ENCODE measurements at places on chromosomes 1 and 21.

GRCh38 chr1:20250340-20250989, 40.2 kb upstream of the VWA5B1 start:
- no peak for DNase-seq

DNA sequence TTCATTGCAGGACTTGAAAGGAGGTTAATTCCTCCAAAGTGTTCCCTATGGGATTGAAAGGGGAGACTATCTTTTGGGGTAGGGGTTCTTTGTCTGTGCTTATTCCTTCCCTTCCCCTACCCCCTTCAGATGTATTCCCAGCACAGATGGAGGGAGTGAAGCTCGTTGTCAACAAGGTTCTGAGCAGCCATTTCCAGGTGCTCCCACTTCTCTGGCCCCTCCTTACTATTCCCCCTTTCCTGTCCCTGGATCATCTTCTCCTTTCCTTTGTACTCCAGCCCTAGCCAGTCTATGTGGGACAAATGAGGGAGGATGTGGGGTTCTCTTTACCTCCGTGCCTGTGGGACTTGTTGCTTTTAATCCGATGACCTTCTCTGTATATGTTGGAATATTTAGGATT, 899 bp downstream of the TOMM40L start:
- DNase-seq, result no peak

GRCh38 chr1:166627558-166627957, 211.7 kb upstream of the POGK start:
- DNase-seq, result no peak

- no peak for DNase-seq
Observed at GRCh38 chr1:60753036-60753900, 329.1 kb upstream of the NFIA start.

GRCh38 chr1:148379697-148380096, 103.4 kb downstream of the PPIAL4G start:
- DNase-seq, result no peak

DNA sequence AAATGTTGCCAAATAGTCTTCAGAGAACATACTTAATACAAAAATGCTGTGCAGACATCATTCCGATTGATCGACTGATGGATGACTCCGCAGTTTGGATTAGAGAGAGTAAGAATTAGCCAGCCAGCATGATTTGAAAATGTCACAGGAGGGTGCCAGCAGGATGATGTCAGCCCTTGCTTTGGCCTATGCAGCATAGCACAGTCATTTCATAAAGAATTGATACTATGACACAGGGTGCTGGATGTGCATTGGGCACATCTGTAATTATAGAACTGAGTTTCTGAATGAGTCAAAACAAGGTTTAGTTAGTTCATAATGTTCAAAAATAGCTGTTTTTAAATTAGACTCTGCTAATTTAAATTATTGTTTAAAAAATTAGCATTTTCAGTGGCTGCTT, 21.6 kb upstream of the TRAF5 start:
- no peak for DNase-seq

- no peak for DNase-seq
Observed at GRCh38 chr1:61058483-61059245, 23.7 kb upstream of the NFIA start.

- DNase-seq, result no peak
Observed at GRCh38 chr21:35222541-35222941, 173.4 kb upstream of the RUNX1 start.

DNA sequence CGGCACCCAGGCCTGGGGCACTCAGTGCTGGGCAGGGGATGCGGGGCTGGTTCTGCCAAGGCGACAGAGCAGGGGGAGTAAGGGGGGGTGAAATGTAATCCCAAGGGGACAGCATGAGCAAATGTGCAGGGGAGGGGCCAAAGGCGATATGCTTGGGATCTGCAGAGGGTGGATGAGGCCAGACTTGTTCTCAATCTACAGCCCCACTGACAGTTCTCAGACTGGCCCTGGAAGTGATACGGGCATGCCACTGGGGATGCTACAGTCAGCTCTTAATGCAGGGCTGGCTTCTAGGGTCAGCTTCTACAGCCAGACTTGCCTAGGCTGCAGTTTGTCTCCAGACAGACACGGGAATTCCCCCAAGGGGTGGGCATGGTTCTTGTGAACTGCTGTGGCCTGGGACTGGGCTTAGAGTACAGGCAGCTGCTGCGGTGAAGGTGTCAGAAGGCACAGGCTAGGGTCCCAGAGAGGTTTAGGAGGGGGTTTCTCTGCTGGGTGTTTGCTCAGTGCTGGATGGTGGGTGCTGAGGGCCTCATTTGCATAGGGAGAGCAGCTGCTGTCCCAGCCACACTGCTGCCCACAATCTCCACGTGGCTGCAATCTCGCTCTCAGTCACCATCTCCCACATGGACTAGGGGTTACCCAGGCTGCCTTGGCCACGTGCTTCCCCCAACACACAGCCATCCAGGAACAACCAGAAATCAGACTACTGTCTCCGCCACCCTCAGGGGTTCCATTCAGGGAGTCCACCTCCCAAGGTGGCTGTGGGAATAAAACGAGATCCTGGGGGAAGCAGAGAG, 190.1 kb downstream of the HIVEP3 start:
- no peak for DNase-seq

GRCh38 chr1:23122023-23122748, 46.5 kb downstream of the LUZP1 start:
- DNase-seq, result no peak

- DNase-seq, result no peak
Observed at GRCh38 chr1:180157108-180157507, 2.4 kb downstream of the QSOX1 start.

- no peak for DNase-seq
Observed at GRCh38 chr1:212344905-212345304, 59.7 kb downstream of the PPP2R5A start.

DNA sequence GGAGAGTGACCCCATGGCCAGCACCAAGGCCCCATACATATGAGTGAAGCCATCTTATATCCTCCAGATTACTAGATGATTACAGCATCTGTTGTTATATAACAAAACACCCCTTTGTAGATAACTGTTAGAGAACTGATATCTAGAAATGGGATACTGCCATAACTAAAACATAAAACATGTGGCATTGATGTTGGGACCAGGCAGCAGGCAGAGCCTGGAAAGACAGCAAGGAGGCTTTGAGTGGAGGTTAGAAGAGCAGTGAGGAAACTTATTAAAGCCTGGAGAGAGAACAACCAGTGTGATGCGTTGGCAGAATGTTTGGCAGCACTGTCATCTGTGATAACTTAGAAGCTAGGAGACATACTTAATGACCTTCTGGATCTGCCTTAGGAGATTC, 5.5 kb upstream of the ZMYM6 start:
- DNase-seq, result no peak

DNA sequence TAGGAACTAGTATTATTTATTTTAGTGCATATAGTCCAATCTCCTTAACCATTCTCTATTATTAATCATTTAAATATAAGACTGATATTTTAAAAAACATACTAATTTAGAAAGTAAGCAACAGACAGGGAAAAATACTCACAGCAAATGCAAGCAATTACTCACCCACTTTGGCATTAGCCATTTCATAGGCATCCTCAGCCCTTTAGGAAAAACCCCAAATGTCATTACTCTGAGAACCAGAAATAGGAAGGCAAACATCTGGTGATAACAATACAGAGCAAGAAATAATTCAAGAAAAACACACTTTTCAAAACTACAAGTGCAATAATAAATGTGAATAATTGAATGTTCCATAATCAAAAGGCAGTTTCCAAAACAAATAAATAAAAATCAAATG, 545.1 kb downstream of the PLPP3 start:
- DNase-seq, result no peak

DNA sequence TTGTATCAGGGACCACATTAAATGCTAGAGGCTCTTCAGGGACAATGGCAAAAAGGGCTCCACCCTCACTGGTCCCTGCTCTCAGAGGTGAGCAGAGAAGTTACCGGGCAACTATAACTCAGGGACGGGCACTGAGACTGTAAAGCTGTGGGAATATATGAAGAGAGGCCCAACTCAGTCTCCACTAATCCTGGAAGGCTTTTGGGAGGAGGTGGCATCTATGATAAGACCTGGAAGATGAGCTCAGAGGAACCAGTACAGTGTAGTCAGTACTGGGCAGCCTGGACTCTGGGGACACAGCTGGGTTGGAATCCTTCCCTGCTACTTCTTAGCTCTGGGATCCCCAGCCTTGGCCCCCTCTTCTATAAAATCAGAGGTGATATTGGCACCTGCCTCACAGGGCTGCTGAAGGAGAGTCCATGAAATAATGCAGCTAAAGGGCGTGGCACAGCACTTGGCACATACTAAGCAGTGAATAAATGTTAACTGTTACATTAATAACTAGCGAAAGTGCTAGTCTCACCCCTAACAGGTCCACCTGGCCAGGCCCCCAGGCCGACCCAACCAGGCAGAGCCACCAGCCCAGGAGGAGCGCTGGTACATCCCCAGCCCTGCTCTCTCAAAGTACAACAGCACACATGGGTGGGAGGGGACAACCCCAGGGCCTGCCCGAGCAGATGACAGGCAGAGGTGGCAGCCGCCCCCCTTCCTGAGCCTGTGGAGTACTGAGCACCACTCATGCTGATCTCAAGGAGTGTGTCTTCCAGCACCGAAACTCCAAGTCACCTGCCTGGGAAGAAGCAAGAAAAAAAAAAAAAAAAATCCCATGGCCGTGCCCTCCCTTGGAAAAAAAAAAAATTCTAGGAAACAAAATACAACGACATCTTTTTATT, 62.7 kb downstream of the CASZ1 start:
- no peak for DNase-seq

- DNase-seq, result no peak
Observed at GRCh38 chr1:156497078-156497742, 3.4 kb downstream of the MEF2D start.

DNA sequence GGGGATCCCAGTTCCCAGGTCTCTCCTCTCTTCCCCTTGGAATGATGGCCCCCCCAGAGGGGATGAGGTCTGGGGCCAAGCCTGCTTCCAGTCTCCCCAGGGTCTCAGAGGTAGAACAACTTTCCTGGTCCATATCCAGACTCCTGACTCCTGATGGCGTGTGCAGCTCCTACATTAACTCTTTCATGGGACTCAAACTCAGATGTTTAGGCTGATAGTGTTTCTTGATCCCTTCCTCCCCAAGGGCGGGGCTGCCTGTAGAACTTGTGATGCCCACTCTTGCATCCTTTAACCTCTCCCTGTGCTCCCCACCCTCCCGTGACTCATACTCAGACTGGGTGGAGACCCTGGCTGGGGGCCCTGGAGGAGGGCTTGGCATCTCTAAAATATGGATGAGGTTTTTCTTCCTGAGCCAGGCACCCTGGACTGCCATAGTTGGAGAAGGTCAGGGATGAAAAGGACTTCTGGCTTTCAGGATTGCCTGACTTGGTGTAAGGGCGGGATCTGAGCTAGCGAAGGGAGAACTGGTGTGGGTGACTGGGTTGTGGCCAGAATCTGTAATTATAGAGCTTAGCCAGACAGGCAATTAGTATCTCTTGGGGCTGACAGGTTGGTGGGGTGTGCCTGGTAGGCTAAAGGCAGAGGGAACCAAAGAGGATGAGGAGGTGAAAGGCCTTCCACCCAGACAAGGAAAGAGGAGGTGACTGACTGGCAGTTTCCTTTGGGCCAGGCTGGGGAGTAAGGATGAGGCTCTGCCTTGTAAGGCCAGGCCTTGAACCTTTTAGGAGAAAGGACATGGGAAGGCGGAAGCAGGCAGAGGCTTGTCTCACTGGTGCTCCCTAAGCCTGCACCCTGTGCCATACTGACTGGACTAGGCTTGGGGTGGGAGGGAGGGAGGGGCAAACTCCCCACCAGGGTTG, 1.5 kb downstream of the ATP8B2 start:
- DNase-seq, result no peak

- peak; percentile 48 for DNase-seq
Observed at GRCh38 chr1:209787551-209787950, 3.2 kb upstream of the C1orf74 start.

- DNase-seq, result no peak
Observed at GRCh38 chr1:156608981-156609380, 7.7 kb upstream of the GPATCH4 start.

- no peak for DNase-seq
Observed at GRCh38 chr1:230641346-230641745, 935 bp upstream of the COG2 start.

DNA sequence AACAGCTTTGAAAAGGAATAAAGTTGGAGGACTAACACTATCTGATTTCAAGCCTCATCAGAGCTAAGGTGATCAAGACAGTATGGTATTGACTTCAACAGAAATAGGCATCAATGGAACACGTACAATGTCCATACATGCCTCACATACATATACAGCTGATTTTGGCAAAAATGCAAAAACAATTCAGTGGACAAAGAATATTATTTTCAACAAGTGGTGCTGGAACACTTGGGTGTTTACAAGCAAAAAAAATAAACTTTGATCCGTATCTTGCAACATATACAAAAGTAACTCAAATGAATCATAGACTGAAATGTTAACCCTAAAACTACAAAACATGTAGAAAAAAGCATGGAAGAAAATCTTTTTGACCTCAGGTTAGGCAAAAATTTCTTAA, 141.9 kb upstream of the ZC3H11B start:
- DNase-seq, result no peak

GRCh38 chr1:204854286-204854685, 16.4 kb upstream of the NFASC start:
- DNase-seq, result no peak

- no peak for DNase-seq
Observed at GRCh38 chr1:168135116-168135920, 1.4 kb downstream of the GPR161 start.

All from putamen (tissue), 1 donor.